ENCODE measurements at places on chromosomes 5 and 9.

DNA sequence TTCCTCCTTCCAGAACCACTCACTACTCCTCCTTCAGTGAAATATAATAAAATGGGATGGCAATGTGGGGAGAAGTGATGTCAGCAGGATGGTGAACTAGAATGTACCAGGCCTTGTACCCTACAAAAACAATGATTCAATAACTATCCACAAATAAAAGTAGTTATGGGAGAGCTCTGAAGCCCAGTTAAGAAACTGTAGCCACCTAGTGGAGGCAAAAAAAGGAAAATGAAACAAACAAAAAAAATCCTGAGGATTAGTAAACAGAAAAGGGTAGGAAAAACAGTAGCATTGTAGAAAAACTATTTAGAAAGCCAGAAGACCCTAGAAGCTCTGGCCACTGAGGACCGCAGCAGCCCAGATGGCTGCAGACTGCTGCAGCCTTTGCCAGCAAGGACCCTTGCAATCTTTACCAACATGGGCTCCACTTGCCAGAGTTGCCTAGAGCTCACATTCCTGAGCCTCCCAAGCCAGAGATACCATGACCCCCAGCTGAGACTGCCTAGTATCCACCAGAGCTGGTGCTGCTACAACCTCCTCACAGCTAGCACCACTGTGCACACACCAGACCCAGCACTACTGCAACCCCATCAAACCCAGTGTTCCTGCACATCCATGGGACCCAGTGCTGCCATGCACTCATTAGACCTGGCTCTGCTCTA is 259.7 kb upstream of the MSX2 start:
- no peak for DNase-seq

DNA sequence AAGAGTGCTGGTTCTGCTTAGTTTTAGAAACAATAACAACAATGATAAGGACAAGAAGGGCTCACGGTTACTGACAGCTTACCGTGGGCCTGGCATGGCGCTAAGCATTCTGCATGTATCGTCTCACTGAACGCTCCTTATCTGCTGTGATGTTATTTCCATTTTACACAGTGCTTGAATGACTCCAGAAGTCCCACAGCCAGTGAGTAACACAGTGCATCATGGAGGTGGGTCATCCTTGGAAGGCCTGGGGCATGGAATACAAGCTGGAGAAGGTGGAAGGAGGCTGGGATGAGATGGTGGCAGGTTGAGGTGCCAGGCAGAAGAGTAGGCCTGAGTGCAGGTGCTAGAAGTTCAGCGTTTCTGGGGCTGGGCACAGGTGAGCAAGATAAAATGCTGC is 36.5 kb upstream of the FAT2 start:
- no peak for DNase-seq

DNA sequence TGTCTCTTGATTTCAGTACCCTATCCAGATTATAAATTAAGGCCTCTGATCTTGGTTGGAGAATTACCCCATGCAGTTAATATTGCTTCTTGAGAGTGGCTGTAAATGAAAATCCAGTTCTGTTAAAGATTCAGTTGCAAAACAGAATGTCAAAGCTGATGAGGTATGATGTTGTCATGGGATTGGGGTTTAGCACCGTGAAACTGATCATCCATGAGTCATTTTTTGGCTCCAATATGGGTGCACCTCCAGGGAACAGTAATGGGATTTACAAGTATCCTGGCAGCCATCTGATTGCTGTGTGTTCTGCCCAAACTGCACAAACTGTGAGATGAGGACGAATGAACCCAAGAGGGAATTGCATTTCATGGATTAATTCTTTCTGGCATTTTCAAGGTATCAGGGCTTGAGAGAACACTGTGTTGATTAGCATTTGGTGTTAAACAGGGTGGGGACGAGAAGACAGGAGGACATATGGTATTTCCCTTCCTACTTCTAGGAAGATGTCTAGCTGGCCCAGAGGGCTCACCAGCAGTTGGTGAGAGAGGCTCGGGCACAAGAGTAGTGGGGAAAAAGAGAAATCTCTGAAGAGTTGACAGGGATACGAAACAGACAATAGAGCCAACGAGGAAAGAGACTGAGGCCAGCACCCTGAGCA is 214.7 kb downstream of the GAS1 start:
- no peak for DNase-seq

DNA sequence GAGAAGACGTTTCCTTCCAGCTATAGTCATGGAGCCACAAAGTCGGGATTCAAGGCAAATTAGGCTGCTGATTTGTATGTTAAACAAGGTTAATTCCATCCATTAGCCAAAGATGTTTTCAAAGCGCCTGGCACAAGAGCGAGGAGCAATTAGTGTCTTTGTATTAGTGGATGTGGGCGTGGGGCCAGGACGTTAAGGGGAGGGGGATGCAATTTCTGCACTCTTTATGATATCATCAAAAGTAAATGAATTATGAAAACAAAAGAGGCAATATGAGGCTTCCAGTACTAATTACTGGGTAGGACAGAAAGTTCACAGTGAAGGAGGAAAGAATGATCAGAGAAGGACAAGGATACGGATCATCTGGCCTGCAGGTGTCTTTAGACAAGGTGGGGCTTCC is 230.9 kb upstream of the MSX2 start:
- no peak for DNase-seq

DNA sequence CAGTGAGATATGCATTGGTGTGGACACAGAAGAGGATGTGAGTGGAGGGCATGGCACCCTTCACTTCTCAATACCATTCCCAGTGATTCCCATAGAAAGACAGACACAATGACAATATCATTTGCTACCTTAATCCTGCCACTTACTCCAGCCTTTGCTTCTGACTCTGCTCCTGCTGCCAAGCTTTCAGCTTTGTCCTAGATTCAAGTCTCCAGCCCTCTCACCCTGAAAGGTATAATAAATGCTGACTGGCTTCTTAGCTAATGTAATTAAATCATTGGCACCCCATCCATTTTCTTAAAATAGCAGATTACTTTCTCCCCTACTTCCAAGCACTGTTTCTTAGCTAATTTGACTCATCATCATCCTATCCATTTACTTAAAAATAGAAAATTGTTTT is 41.1 kb upstream of the CDC42SE2 start:
- no peak for DNase-seq

- DNase-seq = no peak
Observed at GRCh38 chr9:70514273-70514672, 99.8 kb upstream of the KLF9 start.

- DNase-seq = no peak
Observed at GRCh38 chr9:19663570-19663969, 125.3 kb downstream of the SLC24A2 start.

- no peak for DNase-seq
Observed at GRCh38 chr9:126327006-126327713, 531 bp downstream of the MVB12B start.

- peak; percentile 30 for DNase-seq
Observed at GRCh38 chr5:109028608-109029299, 281.1 kb downstream of the FER start.

DNA sequence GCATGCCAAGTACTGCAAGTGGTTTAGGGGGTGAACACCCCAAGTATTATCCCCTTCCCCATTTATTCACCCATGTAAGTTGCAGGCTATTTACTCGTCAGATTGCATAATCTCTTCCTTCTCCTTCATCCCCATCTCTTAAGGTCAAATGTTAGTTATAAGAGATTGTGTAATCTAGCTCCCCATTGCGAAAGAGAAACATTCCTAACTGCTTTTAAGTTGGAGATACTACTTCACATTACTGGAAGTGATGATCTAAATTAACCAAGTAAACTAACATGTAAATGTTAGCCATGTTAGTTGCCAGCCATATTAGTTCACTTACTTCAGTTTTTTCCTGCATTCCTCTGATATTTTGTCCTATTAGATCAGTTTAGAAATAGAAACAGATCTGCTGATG is 262.3 kb downstream of the TAF11L14 start:
- DNase-seq = no peak

DNA sequence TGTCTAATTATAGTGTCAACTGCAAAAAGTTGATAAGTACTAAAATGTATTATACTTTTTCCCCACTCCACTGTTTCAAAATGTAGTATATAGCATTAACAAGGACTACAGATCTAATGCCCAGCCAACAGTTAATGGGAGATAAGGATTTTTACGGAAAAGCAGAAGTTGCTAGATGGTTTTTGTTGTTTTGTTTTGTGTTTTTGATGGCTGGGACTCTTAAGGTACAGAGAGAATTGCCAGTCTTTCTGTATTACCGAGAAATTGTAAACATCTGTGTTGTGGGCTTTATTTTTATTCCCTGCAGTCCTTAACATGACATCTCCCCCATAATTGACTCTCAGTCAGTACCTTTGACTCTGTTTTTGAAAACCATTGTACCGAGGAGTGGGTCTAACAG is 44.0 kb downstream of the TRIO start:
- no peak for DNase-seq

DNA sequence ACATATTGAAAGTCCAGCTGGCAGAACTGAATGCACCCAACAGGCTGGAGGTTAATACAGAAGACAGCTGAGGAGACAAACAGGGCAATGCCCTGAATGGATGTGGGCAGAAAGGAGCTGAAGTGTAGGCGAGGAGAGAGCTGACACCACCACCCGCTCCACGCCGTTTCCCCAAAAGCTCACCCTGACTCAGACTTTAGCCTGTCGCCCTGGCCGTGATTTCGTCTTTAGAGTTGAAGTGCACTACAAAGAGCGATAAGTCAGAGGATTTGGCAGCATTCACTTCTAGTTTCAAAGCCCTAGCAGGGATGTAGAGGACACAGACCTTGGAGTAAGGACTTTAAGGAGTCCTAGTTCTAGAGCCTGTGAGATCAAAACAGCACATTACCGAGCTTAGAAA is 2.2 kb upstream of the ERAP1 start:
- DNase-seq = no peak

DNA sequence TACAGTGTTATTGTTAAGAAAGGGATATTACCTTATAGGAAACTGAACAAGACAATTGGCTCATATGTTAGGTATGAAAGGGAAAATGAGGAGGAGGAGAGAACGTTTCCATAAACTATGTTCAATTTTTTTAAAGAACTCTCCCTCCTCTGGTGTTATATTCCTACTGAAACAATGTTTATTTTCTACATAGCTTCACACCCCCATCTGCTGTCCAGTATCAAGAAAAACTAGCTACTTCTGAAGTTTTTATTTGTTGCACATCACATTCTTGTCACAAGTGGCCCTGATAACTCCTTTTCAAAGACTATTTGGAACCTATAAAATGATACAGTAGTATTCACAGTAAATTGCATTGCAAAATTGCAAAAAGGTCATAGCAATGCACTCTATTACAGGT is 223.4 kb upstream of the FAM174A start:
- DNase-seq = no peak

DNA sequence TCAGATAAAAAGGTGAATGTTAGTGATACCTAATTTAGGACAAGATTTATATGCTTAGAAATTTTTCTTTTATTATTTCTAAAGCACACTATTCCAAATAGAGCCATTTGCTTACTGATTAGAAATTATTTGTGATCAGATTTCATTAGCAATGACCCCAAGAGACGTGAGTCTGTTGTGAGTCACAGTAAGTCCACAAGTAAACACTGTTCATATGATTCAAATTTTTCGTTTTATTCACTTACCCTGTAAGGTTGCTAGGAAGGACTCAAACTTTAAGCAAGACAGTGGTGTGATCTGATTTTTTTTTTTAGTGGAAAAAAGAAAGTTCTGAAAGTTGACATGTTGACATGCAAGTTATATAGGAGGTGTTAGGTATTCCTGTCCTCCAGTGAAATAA is 1.2 kb downstream of the CARD6 start:
- DNase-seq = no peak

DNA sequence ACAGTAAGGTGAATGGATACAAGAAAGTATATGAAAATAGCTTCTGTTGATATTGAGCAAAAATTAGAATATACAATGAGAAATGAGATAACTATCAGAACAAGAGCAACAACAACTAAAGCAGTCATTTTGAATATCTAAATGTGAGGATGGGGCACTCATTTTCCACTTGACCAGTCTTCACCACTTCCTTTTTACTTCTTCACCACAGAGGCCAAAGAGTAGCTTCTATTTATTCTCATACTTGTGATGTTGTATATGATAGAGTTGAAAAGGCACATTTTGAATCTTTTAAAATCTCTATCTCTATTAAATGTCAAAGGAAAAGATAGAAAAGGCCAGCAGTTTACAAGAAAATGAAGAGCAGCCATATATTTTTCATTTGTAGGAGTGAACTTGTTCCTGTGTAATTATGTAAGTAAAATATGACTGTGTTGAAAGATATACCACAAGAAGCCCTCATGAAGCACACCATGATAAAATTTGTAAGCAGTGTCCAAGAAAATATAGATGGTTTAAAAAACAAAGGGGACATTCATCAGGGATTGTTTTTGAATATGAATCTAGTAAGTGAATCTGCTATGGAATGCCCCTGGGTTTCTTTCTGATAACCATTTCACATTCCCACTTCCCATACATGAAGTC is 39.2 kb downstream of the ADAMTS19 start:
- DNase-seq = no peak

GRCh38 chr9:19938990-19939733 is 150.3 kb upstream of the SLC24A2 start:
- no peak for DNase-seq

GRCh38 chr5:140084541-140084940 is 29.4 kb upstream of the PURA start:
- no peak for DNase-seq

DNA sequence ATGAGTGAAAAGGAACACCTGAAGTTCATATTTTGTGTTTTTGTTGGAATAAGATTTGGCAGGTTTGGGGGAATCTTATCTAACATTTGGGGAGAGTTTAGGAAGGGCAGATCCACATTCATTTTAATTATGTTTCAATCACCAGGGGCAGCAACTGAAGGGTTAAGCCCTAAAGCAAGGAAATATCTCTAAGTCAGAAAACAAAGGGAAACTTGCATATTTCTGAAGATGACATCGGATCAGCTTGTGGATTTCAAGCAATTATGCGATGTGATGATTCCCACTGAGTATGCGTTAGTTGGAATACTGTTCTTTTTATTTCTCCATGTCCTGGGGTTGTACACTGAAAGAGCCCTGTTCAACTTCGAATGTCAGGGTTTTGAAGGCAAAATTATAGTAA is 59.8 kb upstream of the NFIB start:
- no peak for DNase-seq

GRCh38 chr5:133902511-133903118 is 65.8 kb downstream of the C5orf15 start:
- no peak for DNase-seq

DNA sequence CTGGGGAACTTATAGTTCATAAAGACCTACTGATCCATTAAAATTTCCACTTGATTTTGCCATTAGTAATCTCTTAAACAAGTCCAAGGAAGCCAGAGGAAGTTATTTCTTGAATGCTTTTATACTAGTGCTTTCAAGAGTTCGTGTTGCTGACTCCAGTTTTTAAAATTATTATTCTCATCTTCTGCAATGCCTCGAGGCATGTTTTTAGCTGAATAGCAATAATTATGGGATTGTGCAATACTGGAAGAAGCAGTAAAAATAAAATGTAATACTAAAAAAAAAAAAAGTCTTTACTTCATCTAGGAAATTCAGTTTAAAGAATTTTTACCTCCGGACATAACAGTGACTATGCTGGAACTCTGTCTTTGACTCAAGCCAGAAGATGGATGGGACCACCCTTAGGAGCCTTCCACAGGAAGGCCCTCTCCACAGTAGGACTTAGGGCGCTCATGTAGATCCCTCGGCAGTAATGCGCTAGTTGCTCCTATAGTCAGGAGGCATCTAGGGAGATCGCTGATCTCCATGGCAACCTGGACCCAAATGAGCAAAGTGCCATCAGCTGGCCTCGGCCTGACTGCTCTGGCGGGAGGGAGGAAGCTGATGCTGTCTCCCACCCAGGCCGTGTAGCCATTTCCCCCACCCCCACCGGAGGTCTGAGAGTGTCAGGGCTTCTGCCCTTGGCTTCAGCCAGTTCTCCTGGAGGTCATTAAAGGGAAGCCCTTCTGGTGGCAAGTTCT is 56.7 kb downstream of the DAPK1 start:
- DNase-seq = no peak

GRCh38 chr9:129476821-129477611 is 143.9 kb downstream of the C9orf50 start:
- DNase-seq = no peak
